ENCODE measurements at places on chromosomes 12 and 14.

DNA sequence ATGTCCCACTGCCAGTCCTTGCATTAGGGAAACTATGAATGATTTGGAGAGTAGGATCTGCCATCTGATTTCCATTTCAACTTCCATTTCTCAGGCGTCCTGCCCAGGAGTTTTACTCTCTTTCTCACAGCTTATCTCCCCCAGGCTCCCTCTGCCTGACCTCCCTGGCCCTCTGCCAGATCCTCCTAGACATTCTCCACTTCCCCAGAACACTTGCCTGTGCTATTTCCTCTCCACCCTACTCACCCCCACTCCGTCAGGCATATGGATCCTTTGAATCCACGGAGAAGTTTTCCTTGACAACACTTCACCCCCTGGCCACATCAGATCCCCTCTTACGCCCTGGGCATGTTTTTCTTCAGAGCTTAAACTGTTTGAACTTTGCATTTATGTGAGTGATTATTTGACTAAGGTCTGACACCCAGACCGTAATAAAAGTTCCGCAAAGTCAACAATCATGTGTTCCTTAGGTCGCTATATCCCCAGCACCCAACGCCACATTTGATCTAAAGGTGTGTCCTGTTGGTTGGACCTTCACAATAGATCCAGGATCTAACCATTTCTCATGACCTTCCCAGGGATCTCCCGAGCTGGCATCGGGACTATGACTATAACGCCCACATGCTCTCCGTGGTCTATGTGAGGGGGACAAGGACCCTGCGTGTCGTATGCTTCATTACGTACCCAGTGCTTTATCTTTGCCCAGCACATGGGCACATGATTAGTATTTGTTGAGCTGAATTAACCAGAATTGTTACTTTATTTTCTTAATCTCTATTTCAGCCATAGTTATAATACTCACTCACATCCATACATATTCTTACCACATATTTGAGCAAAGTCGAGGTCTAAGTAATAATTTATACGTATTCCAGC lies 255.8 kb upstream of the FOXN3 start:
- no peak for DNase-seq

DNA sequence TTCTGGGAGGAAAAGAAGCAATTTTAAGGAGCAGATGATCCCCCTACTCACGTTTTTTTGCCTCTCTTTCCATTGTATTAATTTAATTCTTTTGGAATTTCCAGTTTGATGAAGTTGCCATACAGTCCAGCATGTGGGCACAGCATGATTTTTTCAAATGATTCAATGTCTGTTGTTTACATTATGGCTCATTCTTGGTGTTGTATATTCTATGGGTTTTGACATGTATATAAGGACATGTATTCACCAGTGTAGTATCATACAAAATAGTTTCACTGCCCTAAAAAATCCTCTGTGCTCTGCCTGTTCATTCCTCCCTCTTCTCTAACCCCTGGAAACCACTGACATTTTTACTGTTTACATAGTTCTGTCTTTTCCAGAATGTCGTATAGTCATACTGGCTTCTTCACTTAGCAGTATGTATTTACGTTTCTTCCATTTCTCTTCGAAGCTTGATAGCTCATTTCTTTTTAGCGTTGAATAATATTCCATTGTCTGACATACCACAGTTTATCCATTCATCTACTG lies 13.3 kb upstream of the KLHDC2 start:
- no peak for DNase-seq

DNA sequence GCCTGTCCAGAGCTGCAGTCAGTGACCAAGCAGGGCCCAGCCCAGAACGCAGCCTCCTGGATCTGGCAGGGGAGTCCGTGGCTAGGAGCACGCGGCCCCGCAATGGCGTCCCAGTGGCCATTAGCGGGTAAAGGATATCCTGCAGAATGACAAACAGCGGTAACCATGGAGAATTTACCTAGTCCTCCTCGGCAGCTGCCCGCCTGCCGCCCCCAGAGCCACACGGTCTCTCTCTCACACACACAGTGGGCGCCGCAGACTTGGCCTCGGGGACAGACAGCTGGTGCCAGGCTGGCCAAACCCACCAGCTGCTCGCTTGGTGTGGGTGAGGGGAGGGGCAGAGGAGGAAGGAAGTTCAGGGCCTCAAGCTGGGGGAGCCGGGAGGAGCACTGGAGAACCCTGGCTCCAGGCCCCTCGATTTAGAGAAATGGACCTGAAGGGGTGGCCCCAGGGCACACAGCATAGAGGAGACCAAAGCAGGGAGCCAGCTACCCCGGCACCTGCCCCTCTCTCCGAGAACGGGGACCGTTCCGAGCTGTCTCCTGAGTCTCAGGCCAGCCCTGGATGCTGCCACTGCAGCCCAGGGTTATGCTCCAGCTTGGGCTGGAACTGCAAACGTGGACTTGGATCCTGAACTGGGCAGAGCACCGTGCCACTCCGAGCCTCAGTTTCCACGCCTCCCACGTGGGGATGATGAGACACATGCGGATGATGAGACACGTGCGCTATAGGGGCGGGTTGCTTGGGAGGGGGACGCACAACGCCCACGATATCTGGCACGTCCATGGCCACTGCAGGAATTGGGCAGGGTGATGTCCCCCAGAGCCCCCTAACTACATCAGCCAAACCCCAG lies 3.4 kb downstream of the CDK2AP1 start:
- DNase-seq, result no peak

DNA sequence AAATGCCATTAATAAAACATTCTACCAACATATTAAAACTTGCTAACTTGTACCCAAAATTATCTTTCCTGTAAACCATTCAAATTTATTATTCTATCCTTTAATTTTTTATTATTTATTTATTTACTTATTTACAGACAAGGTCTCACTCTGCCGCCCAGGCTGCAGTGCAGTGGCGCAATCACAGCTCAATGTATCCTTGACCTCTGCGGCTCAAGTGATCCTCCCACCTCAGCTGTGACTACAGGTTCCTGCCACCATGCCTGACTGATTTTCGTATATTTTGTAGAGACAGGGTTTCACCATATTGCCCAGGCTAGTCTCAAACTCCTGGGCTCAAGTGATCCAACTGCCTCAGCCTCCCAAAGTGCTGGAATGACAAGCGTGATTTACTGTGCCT lies 20.4 kb upstream of the LIN7A start:
- no peak for DNase-seq

DNA sequence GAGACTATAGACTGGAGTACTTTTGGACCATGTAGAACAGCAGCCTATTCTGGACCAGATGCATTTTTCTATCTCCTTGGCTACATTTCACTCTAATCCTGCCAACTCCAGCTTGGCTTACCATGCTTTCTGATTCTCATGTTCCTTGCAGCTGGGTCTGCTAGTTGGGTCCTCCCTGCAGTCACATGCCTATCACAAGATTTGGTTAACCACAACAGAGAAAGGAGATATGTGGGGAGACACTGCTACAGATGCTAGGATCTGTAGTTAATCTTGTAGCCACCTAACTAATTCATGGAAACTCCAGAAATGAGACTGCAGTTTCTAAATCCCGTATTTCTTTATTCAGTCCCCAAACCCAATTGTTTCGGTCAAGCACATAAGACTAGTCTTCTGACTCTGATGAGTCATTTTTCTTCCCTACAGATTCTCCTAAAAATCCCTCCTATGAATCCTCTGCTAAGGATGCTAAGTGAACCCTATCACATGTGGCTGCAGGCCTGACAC lies 410.6 kb downstream of the DAD1 start:
- no peak for DNase-seq

GRCh38 chr12:127416796-127417195 lies 850.2 kb upstream of the TMEM132C start:
- DNase-seq, result no peak

DNA sequence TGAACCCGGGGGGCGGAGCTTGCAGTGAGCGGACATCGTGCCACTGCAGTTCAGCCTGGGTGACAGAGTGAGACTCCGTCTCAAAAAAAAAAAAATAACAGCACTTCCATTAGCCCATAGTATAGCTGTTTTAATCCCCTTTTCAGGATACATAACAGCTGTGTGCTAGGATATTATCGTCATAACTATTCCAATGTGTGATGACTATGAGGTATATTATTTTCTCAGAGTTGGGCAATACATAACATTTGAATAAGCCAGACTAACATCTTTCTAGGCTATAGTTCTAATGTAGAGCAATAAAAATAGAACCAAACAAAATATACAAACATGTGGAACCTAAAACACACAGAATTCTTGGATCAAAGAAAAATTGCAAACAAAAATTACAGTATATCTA lies 57.1 kb downstream of the MARK3 start:
- DNase-seq, result no peak

DNA sequence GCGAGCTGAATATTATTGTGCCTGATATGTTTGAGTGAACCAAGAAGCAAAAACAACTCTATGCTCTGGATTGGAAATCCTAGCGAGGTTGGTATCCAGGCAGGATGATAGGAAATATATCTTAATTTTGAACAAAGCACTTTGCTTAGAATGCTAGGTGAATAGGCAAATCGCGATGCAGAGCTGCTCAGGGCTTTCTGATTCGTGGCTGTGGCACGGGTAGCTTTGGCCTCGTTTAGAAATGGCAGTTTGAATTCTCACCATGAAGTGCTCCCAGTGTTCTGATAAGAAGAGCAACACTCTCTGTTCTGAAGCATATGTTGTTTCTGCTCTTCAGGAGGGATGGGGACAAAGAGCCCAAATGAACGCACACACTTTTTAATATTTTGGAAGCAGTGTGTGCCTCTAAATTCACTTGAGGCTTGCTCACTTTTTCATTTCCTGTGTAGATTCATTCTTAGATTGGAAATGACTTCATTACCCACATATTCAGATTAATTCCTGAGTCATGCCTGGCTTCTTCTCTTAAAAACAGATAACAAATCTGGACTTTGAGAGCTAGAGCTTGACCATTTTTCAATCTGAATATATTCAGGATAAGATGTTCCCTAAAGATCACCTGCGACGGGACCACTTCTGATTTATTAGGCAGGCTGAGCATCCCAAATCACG lies 200.9 kb downstream of the RPAP3 start:
- DNase-seq, result no peak

DNA sequence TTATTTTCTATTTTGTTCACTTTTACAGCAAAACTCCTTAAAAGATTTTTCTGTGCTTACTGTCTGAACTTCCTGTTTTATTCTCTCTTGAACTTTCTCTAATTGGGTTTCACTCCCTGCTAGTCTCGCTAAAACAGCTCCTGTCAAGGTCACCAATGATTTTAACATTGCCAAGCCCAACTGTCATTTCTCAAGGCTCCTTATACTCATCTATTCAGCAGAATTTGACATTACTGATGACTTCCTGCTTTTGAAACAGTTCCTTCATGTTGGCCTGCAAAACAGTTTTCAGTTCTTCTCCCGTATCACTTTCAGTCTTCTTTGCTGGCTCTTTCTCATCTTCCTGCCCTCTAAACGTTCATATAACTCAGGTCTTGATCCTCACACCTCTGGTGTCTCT lies 268.5 kb upstream of the USP15 start:
- no peak for DNase-seq

DNA sequence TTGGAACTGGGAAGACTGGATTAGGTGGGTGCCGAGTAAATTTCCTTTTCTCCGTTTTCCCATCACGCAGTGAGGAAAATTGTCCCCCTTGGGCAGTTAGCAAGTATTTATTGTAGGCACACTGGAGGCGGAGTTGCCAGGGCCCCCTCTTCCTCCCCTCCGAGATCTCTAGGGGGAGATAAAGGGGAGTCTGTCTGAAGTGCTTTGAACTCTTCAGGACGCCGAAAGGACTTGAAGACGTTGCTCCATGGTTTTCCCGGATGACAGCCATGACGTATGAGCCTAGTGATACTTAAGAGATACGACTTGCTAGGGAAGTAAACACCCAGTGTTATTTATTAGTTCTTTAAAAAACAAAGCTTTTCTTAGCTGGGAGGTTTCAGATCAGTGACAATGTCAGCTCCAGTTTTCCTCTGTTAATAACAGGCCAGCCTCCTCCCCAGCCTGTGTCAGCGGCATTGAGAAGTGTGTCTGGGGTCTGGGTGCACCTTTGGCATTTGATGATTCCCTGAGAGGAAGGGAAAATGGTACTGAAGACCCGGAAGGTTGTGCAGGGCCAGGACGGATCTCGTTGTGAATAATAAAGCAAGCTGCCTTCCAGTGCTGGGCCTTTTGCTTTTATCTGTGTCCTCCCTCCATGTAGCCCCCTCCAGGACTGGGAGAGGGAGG lies 78.7 kb downstream of the TSPAN9 start:
- no peak for DNase-seq

- DNase-seq, result no peak
These were observed 72.9 kb downstream of the PRIMA1 start for GRCh38 chr14:93715279-93715927.

GRCh38 chr12:111407377-111408115 lies 1.8 kb downstream of the SH2B3 start:
- DNase-seq, result no peak

DNA sequence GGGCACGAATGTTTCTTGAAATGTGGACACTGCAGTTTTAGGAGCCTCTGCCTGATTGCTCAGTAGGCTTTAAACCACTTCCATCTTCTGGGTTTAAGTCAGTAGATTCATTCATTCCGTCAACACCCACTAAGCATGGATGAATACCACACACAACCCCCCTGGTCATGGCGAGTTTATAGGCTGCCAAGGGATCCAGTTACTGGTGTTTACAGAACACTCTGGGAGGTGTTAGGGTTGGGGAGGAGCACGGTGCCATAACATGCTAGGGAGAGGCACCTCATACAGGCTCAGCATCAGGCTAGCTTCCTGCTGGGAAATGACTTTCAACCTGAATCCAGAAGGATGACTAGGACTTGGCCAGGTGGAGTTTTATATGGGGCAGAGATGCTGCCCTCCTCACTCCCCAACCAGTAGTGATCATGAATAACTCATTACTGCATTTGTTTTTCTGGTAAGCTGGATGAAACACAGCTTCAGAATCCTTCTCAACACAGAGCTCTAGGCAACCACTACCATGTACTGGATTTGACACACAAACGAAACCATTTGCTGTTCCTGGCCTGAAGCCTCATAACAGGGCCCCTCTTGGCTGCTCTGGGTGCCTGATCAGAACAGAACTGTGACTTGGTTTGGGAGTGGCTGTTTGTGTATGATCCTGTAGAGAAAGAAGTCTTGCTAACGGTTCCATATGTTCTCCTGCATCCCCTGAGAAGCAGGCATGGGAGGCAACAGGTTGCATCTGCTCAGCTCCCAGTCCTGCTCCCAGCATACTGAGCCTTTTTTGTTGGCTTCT lies 47.9 kb downstream of the FBXW8 start:
- no peak for DNase-seq

GRCh38 chr12:132354982-132355680 lies 25.7 kb upstream of the GALNT9 start:
- DNase-seq, result no peak

All from GOT3 (cell line).